Right ventricle myocardium inferior (tissue), 1 donor: ENCODE measurements at places on chromosomes 6 and 20. TPM values are rescaled to one million over a fixed set of nuclear protein-coding genes. Genes with fewer than 3 reads are reported as not detected.

C6orf15 gene
- total RNA-seq = not detected

DNA sequence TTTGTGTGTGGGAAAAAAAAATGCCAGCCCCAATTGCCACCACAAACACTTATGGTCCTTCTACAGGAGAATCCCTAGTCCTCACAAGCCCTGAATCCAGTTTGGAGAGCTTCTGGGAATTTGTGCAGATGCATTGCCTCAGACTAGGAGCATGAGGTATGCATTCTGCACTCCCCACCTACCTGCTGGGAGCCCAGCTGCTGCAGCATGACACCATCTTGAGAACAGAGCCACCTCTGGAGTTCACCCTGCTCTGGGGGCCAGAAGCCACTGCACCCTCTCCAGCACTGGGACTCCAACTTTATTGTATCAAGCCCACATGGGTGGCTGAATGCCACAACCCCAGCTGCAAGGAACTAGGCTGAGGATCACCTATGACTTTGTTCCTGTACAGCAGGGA is 568.5 kb upstream of the ID4 start:
- DNase-seq = no peak

GRCh38 chr6:12614456-12614855 is 102.1 kb upstream of the PHACTR1 start:
- DNase-seq = no peak

ZSCAN9 gene
- total RNA-seq = 9.4 TPM

DNA sequence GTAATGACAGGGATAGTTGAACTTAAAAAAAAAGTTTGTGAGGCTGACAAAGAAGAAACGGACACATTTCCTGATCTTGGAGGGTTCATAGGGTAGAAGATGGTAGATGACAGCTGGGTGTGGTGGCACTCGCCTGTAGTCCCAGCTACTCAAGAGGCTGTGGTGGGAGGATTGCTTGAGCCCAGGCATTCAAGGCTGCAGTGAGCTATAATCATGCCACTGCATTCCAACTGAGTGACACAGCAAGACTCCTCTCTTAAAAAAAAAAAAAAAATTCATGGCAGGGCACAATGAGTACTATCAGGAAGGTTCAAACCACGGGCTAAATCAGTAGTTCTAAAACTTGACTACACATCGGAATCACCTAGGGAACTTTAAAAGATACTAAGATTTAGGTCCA is 2.0 kb upstream of the MICA start:
- DNase-seq = no peak

NKAIN2 gene
- 0.30 TPM for total RNA-seq

ELMO2 gene
- 38.7 TPM for total RNA-seq

DNA sequence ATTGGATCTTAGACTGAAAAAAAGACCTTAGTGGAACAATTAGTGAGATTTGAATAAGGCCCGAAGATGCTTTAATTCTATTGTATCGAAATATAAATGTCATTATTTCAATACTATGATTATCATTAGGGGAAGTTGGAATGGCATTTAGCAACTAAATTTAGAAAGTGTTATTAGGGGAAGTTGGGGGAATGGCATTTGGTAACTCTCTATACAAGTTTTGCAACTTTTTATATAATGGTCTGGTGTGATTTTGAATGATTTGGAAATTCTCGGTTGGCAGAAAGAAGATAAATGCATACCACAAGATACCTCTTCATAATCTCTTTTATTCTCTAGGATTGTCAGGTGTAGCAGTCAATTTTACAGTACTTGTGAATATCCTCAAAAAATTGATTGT is 49.2 kb downstream of the RNF144B start:
- no peak for DNase-seq

GRCh38 chr6:141335477-141336273 is 797.0 kb upstream of the GJE1 start:
- DNase-seq = no peak

- no peak for DNase-seq
These were observed 99.1 kb downstream of the ARMC2 start for GRCh38 chr6:108947114-108947854.

KCNQ5 gene
- total RNA-seq = not detected
